ENCODE measurements at places on chromosomes 16 and 17.
A peak's percentile ranks its signal among the peaks of the same experiment; 100 is the strongest.

GRCh38 chr16:76114681-76115080, 162.5 kb upstream of the CNTNAP4 start:
- no peak for DNase-seq

DNA sequence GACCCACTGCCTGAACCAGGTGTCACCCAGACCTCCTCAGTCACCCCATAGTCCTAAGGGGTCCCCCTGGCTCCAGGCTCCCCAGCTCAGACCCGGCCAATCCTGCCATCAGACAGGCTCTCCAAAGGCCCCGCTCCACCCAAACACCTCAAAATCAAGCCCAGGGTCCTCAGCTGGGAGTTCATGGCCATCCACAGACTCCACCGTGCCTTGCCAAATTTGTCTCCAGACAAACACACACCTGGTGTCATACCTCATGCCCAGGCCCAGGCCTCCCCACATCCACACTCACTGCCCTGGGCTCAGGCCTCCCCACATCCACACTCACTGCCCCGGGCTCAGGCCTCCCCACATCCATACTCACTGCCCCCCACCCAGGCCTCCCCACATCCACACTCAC, 12.5 kb downstream of the RPH3AL start:
- no peak for DNase-seq

- DNase-seq: peak; percentile 70
Observed at GRCh38 chr17:67718325-67718941, 697 bp downstream of the NOL11 start.

- no peak for DNase-seq
Observed at GRCh38 chr16:4556112-4556511, at the start of gene C16orf96. C16orf96 (plus strand) TSS chr16:4556340; CDS start chr16:4556490, 150 bp downstream.

DNA sequence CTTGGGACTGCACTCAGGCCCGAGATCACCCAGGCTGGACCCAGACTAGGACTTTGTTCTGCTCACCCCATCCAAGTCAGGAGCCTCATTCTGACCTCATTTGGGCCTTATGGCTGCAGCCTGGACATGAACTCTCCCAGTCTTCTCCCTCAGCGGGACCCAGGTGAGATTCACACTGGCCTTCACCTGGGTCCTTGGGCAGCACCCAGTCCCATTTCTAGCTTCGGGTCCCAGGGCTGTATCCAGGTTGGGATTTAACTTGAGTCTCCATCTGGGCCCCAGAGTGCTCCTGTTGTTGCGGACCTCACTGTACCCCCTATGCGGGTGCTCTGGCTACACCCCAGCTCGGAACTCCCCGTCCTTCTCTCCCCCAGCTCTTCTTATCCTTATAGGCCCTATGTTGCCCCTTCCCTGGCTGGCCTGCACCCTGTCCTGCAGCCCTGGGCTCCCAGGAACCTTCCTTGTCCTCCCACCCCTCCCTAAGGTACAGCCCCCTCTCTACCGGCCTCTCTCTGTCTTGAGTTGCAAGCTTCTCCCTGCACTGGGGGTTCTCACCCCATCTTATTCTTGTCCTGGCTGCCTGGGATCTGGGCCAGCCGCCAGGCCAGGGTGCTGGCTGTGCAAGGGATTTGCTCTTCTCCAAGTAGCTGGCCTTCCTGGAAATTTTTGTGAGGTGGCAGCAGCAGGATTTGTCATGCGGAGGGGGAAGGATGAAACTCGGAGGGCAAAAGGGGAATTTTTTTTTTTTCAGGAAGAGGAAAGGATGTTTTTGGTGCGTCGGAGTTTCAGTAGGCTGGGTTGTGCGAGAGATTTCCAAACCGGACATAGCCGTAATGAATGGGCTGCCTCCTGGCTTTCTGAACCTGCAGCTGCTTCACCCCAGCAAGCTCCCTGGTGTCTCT, 904 bp downstream of the MAP2K3 start:
- DNase-seq: peak; percentile 68

DNA sequence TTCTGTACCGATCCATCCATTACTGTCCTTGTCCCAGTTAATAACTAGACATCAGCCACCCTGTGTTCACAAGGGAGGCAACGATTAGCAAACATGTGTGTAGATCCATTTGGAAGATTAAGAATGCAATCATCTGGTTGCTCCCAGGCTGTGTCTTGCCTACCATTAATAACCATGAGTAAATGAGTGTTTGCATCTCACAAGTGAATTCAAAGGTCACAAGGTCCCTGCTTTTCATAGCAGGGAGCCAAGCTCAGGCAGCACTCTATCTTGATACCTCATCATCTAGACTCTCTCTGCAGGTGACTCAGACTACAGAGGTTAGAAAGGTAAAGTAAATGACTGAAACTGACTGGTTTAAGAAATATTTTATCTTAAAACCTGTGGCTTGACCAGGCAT, 25.3 kb downstream of the VWA3A start:
- no peak for DNase-seq

GRCh38 chr16:75048530-75048929, 49.7 kb downstream of the ZNRF1 start:
- no peak for DNase-seq

- DNase-seq: peak; percentile 44
Observed at GRCh38 chr17:70636517-70637133, 467.3 kb downstream of the KCNJ2 start.

GRCh38 chr17:18626152-18626870, 17.9 kb downstream of the TBC1D28 start:
- DNase-seq: no peak

GRCh38 chr17:76405607-76405966, 21.2 kb downstream of the SPHK1 start:
- DNase-seq: no peak

GRCh38 chr17:75689441-75689873, 22.3 kb downstream of the SAP30BP start:
- no peak for DNase-seq

GRCh38 chr17:7383371-7383741, 2.5 kb downstream of the TNK1 start:
- DNase-seq: no peak

- DNase-seq: peak; percentile 81
Observed at GRCh38 chr16:70697594-70698170, 11.8 kb upstream of the MTSS2 start.

DNA sequence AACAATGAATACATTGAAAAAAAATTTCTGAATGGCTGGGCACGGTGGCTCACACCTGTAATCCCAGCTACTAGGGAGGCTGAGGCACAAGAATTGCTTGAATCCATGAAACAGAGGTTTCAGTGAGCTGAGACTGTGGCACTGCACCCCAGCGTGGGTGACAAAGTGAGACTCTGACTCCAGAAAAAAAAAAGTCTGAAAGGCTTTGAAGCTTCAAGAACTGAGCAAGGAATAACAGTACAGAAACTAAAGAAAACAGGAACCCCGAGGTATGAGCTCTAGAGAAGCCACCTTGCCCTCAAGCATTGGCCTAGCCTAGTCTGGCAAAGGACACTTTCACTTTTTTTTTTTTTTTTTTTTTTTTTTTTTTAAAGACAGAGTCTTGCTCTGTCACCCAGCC, 45.0 kb downstream of the TEX2 start:
- no peak for DNase-seq

- no peak for DNase-seq
Observed at GRCh38 chr16:30746638-30747175, 1.5 kb upstream of the PHKG2 start.

- DNase-seq: no peak
Observed at GRCh38 chr16:88569614-88569984, 604 bp upstream of the ZC3H18 start.

DNA sequence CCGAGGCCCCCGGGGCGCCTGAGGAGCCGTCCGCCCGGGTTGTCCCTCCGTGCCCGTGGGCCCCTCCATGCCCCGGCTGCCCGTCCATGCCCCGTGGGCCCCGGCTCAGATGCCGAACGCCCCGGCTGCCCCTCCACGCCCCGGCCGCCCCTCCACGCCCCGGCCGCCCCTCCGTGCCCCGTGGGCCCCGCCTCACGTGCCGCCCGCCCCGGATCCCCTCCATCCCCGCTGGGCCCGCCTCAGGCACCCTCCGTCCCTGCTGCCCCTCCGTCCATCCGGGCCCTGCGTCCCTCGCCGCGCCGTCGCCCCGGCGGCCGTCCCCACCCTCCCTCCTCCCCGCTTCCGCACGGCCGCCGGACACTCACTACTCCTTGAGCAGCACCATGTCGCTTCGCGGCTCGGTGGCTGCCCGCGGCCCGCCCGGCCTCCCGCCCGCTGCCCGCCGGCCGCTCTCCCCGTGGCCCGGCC, 382 bp downstream of the PITPNA start:
- peak; percentile 56 for DNase-seq

DNA sequence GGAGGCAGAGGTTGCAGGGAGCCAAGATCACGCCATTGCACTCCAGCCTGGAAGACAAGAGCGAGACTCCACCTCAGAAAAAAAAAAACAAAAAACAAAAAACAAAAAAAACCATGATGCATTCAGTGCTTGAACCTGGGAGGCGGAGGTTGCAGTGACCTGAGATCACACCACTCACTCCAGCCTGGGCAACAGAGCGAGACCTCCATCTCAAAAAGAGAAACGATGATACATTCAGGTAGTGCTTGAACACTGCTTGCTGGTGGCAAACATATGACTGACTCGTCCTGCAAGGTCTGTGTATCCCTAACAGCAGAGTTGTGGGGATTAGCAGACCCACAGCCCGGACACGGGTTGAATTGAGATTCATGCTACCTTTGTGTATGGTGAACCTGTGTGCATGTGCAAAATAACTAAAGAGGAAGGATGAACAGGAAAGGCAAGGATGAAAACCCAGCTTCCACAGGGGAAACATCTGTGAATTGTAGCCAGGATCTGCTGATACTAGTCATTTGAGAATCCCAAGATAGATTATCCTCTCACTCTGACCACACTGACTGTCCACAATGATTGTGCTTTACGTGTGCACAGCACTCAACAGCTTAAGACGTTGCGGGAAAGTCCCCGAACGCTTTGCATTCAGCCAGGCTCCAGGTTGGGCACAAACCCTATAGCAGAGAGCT, 52.4 kb upstream of the MRPS23 start:
- no peak for DNase-seq

DNA sequence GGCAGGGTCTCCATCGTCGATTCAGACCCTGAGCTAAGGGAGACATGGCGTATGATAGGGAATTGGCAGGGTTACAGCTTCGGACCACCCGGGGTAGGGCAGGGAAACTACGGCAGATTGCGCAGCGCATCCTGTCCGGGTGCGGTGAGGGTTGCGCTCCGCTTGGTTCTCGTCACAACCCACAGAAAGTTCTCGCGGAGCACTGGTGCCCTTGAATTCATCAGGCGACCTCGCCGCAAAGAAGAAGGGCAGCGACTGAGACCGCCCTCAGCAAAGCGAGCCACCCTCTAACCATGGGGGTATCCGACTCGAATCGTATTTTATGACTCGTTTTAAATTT, 1.2 kb downstream of the HS3ST3B1 start:
- peak; percentile 60 for DNase-seq

- DNase-seq: no peak
Observed at GRCh38 chr17:73039282-73039681, 53.2 kb downstream of the SLC39A11 start.

DNA sequence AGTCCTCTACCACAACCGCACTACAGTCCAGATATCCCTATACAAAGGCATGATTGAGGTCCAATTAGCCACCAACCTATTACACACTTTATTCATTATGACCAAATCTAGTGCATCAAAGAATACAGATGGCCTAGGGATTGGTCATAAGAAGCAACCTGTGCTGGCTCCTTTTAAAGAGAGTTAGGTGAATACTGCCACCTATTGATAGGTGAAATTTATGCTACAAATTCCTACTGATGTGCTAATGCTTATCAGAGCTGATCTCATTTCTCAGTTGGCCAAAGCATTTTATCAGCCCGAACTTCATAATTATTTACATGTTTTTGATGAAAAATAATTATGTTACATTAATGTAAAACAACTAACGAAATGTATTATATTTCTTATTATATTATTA, 166.3 kb downstream of the ANKFN1 start:
- DNase-seq: peak; percentile 55

DNA sequence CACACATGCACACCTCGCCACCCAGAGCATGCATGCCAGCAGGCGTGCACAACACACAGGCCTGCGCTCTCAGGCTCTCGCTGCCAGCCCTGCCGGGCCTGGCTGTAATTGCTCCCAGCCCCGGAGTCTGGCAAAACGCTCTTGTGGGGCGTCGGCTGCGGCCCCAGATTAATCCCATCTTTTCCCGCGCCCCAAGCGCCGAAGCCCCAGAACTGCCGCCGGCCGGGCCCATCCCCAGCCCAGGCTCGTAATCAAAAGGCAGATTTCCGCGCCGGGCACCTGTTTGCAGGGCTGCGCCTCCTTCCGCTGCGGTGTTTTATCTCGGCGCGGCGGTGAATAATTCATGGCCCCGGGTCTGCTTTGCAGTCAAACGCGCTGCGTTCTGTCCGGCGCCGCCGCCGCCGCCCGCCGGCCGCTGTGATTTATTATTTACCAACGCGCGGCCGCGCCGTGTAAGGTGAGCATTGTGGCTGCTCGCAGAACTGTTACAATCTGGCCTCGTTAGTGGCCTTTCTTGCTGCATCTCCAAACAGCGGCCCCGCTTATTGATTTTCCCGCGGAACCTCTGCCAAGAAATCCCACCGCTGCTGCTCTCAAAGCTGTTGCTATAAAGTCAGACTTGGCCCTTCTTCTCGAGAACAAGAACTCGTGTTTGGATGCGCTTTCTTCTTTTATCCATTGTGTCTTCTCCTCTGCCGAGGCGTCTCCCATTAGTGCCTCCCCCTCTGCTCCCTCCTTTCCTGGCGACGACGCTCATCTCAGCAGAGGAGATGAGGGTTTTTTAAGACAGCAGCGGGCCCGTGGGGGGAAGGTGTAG, 126.1 kb downstream of the IRX5 start:
- DNase-seq: peak; percentile 6

DNA sequence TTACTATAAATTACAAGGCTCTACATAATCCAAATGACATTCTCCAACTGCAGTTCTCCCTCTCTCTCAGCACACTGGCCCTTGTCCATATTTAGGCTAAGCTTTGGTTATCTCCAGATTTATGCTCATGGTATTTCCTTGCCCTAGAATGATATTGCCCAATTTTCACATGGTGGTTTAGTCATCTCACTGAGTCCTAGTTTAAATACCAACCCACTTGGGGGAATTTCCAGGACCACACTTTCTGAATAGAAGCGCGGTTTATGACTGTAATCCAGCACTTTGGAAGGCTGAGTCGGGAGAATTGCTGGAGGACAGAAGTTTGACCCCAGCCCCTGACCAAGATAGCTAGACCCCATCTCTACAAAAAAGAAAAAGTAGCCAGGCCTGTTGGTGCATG, 280.1 kb upstream of the MON1B start:
- DNase-seq: peak; percentile 57

DNA sequence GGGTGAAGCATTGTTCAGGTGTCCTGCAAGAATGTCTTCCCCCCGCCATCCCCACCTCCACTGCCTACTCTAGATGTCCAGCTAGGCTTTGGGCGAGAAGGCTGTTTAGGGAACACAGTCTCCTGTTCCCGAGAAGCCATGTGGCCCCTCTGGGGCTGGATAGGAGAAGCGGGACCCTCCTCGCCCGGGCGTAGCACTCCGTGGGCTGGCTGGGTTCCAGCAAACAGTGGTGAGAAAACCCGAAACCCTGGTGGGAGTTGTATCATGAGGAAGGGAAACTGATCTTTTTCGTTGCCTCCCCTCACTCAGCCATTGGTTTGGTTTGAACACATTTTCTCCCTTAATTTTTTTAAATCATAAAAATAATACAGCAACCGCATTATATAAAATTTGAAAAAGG, 56.6 kb downstream of the IRF8 start:
- DNase-seq: no peak

Measured in fibroblast of skin of back (primary cell).